Suppressor macrophage (primary cell): ENCODE measurements at places on chromosomes 3 and 15.

GRCh38 chr3:101849714-101850245 lies 466 bp downstream of the NFKBIZ start:
- DNase-seq = no peak

DNA sequence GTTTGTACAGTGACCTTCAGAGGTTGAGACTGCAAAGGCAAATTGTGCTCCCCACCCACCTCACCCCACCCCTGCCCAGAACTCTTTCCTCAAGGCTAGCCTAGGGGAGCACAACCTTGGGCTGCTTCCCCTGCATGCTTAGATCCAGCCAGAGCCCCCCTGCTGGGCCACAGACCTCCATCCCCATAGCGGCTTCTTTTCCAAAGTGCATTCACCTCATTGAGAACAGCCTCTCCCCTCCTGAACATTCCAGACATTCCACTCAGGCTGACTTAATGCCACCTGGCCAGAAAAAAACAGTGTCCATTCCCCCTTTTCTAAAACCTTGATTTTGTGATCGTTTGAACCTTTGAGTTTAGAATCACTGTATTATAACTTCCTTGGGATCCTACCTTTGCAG lies 124.4 kb upstream of the TOPAZ1 start:
- no peak for DNase-seq

DNA sequence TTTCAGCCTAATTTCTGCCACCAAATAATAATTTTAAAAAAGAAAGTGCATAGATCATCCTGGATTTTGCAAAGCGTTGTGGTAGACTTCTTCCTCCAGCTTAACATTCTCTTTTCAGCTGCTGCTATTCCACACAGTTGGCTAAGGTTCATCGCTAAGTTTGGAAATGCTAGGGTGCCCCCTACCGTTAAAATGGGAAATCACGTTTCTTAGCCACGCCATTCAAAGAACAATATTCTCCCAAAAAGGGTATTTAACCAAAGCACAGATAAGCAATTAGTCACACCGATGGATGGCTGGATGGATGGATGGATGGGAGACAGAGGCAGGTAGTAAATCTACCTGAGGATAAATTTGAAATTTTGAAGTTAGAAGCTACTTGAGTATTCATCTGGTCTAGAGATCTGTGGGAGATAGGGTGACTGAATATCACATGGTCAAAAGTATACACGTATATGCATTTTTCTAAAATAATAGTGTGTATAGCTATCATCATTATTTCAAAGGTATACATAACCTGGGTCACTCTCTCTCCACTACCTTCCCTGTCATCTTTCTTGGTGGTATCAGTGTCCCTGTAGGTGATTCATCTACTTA lies 67.2 kb downstream of the EFHB start:
- DNase-seq = peak; percentile 69

DNA sequence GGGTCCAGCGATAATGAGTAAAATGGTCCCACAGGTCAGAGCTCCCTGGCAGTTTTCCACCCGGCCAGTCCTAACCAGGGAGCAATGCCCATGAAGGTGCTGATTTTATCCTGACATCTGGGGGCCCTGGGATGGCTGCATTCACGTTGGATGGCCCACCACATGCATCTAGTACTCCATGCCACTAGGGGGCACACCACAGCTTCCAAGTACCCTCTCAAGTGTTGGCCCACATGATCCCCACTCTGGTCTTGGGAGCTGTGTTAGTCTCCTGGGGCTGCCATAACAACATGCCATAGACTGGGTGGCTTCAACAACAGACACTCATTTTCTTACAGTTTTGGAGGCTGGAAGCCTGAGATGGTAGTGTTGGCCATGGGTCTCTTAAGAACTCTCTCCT lies 225.5 kb downstream of the SLCO3A1 start:
- DNase-seq = no peak

- no peak for DNase-seq
These were observed 153.8 kb downstream of the SEMA6D start for GRCh38 chr15:47870956-47871625.

DNA sequence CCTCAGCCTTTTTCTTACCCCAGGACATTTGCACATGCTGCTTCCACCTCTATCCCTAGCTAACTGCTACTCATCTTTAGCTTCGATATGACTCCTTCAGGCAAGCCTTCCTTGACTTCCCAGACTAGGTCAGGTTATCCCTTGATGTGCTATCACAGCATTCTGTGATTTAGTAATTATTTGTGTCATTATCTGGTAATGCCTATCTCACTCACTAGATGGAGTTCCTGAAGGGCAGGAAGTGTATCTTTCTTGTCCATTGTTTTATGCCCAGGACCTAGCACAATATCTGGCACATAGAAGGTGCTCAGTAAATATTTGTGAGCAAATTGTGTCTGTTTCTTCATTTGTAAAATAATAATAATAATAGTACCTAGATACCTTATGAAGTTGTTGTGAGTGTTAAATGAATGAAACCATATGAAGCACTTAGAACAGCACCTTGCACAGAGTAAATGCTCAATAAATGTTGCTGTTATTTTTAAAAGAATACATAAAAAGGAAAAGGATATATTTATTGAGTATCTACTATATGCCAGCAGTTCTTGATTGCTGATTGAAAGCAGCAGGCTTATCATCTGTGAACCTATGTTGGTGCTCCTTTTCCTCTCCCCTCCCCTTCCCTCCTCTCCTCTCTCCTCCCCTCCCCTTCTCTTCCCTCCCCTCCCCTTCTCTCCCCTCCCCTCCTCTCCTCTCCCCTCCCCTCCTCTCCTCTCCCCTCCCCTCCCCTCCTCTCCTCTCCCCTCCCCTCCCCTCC lies 31.5 kb downstream of the SQOR start:
- no peak for DNase-seq

GRCh38 chr15:81338170-81339007 lies 14.4 kb upstream of the STARD5 start:
- DNase-seq = peak; percentile 67

- peak; percentile 71 for DNase-seq
These were observed 966 bp upstream of the PKM start for GRCh38 chr15:72231833-72232478.

DNA sequence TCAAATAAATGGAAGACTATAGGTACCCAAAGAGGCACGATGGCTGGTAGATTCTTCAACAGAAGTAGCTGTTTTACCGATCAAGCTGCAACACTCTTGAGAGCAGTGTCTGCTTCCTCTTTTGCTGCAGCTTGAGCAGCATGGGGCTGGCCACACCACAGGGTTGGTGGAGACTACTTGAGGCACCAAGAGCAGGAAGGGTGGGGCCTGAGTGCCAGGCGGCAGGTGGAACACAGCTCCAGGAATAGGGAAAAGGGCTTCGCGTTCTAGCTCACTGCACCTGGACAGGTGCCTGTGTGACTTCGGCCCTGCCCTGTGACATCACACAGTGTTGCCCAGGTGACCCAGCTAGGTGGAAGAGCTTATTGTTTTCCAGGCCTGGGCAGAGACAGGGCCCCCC lies at the start of gene CCDC33:
CCDC33 (plus strand) TSS at position 365 of the 400 bp plus-strand sequence. CDS start 394 bp downstream, outside the sequence.
- DNase-seq = peak; percentile 28

GRCh38 chr15:24878153-24878552 lies 76.6 kb upstream of the SNRPN start:
- no peak for DNase-seq

DNA sequence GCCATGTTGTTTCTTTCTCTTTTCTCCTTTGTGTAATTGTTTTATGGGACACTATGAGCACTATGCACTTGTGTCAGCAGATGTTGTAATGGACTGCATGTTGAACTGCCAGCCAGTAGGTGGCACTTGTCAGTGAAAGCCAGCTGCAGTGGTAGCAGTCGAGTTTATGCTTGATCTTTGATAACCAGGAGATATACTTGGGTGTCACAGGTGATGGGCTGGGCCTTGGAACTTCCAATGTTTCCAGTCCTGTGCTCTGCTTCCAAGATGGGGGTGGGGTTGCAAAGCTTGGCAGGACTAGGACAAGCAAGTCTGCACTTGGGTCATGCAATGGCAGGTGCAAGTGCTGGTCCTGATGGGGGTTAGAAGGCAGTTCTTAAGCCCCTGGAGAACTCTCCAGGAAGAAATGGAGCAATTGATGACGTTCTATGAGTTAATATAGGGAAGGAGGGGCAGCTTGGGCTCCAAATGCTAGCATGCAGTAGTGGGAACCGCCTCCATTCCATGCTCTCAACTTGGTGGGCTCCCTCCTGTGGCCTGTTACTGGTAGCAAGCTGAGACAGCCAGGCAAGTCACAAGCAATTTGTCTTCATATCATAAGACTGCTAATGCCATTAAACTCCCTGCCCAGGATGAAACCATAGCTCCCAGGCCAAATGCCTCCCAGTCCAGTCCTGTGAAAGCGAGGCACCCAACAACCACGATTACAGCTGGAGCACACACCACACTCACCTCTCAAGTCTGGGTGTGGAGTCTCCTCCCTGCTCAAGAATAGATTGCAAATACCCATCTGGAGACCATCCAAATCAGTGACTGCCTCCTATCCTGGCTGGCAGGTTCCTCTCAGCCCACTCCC lies 287.2 kb downstream of the CGGBP1 start:
- DNase-seq = peak; percentile 77

- no peak for DNase-seq
These were observed 113.7 kb downstream of the LRIG1 start for GRCh38 chr3:66386925-66387650.

GRCh38 chr3:178002113-178002512 lies 534.1 kb upstream of the KCNMB2 start:
- DNase-seq = no peak

DNA sequence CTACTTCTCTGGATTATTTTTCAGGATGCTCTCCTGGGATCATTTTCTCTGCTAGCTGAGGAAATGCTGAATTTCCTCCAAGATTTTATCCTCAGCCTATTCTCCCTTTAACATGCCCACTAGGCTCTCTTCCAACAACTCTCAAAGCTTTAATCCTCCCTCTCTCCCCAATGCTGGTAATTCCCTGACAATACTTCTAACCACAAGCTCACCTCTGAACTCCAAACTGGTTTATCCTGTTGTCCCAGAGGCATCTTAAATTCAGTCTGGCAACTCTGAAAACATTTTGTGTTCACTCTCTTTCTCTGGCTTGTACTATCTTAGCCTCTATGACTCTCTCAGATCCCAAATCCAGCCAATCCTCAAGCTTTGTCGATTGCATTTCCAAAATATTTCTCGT lies 490.3 kb downstream of the MECOM start:
- DNase-seq = no peak

- DNase-seq = no peak
These were observed 8.6 kb downstream of the ILDR1 start for GRCh38 chr3:122013448-122013925.

GRCh38 chr15:92011611-92012367 lies 158.3 kb downstream of the SLCO3A1 start:
- peak; percentile 47 for DNase-seq

- DNase-seq = no peak
These were observed 54.0 kb downstream of the RUBCN start for GRCh38 chr3:197682713-197683112.

GRCh38 chr15:39127151-39127790 lies 453.6 kb upstream of the THBS1 start:
- no peak for DNase-seq

DNA sequence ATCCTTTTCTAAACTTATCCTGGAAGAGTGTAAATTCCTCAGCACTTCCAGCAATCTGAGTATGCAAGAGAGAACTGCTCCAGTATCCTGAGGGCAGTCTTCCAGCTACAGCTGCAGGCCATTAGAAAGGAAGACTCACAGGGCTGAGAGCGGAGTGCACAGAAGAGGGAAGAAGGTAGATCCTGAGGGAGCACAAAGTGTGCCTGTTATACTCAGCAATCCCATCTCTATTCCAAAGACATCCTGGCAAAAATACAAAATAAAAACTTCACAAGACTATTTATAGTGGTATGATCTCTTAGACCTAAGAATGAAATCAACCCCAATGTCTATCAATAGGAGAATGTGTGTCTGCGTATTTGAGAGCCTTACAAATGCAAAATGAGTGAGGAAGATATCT lies 292.0 kb downstream of the ZIC1 start:
- DNase-seq = no peak

DNA sequence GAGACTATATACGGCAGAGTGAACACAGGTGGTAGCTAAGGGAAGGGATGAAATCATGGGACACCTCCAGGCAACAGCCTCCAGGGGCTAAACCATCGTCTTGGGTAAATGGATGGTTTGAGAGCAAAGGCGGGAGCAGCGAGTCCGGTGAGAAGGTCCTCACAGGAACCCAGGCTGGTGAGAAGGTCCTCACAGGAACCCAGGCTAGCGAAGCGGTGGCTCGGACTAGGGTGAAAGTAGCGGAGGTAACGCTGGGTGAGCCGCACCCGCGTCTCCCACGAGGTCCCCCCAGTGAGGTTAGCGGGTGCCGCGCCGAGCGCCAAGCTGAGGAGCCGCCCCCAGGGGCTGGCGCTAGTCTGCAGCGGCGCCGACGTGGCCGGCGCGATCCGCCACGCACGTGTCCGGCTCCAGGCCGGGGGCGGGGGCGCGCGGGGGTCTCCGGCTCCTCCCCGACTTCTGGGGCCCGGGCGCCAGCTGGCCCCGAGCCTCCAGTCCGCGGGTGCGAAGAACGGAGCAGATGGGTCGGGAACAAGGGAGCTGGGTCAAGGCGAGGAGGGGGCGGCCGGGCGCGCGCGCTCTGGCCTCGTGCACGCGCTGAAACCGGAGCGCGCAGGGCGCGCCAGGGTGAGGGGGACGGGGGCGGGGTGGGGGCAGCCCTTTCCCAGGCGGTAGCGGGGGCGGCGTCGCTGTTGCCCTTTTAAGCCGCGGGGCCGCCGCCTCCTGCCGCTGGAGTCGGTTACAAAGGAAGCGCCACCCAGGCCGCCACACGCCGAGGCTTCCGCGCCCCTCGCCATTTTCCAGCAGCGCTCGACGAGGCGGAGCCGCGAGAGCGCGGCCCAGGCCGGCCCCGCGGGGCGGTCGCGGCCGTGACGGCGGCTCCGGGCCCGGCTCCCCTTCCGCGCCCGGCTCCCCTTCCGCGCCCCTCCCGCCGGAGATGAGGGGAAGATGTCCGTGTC lies at the start of gene UBE2Q2:
UBE2Q2 (plus strand) TSS at position 726 of the 956 bp plus-strand sequence; CDS start at position 946, 220 bp downstream.
- DNase-seq = peak; percentile 82

DNA sequence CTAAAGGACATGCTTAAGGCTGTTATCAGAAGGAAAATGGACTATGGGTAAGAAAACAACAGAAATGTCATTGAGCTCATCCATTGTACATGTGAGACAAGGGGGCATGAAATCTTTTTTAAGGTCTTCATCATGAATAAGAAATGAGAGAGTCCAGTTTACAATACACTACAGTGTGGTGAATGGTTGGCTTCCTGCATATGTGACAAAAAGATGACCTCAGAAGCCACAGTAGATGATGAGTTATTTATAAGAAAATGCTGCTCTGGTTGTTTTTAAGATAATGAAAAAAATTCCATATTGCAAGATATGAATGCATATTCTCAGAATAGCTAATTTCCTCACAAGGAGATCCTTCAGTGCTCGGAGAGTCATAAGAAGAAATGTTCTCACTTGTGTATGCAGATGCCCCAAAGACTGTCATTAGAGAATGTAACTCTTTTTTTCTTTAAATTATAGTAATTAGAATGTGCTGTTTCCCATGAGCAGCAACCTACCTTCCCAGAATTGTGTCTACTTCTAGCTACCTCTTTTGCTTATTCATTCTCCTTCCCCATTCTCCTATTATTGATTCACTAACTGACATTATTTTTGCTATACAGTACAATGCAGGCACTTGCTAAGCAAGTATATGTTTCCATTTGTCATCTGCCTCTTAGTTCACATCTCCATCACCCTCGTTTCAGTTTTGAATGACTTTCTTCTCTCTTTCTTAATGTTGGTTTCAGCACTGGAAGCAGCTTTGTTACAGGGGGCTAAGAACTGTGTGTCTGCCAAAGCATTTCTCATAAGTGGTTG lies 152.0 kb upstream of the PEX5L start:
- DNase-seq = no peak
